Upper lobe of left lung (tissue), 6 donors: ENCODE measurements at places on chromosomes 6 and 20.

- no peak for DNase-seq
Observed at GRCh38 chr6:135667691-135668455, 170.3 kb upstream of the AHI1 start.

- DNase-seq = no peak
Observed at GRCh38 chr6:38610050-38610625, 29.6 kb downstream of the BTBD9 start.

GRCh38 chr6:110681543-110682459 is 133.5 kb downstream of the CDK19 start:
- DNase-seq = no peak

DNA sequence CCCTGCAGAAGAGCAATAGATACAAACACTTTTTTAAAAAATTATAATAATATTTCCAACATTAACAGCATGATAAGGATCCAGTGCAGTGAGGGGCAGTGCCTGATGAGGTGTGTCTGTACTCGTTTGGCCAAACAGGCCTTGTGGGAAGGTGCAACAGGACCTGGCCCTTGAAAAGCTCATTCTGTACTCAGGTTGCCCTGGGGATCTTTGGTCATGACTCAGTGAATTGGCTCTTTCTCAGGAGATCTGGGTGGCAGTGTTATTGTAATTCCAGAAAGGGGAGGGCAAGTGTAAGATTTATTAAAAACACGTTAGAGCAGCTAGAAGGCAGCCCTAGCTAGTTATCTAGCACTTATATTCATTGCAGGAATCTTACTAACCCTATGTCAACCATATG is 2.9 kb upstream of the SPINT3 start:
- no peak for DNase-seq
